H1 (cell line): ENCODE measurements at places on chromosomes 4 and X. TPM values are rescaled to one million over a fixed set of nuclear protein-coding genes. Genes with fewer than 3 reads are reported as not detected.
A peak's percentile ranks its signal among the peaks of the same experiment; 100 is the strongest.

DNA sequence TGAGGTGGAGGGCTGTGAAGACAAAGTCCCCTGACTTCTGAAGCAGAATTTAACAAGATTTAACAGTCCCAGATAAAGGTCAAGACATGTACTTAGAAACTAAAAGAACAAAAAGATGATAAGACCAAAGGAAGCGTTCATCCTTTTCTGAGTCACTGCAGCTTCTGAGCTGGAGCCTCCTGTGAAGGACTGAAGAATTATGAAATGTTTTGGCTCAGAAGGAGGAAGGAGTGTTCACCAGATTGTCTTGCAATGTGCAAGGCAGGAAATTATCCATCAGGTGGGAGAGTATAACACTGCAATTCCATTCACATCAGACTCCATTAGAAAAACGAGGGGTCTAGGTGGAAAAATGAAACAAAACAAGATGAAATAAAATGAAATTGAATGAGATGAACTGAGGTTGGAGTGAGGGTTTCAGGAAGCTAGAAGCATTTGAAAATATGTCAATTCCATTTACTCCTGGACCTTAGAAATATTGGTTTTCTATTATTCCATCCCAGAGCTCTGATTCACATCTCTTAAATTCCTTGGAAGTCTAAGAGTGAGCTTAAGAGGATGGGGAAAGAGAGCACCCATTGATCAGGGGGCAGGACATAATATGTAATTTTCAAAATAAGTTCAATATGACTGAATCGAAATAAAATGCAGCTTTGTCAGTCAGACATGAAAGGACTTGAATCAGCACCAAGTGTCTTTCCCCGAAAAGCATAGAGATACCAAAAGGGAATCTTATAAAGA lies 186.1 kb upstream of the LNX1 start:
- DNase-seq, result no peak

- no peak for DNase-seq
Observed at GRCh38 chr4:123250843-123251242, 145.8 kb upstream of the SPRY1 start.

P2RY4 gene
- total RNA-seq, result not detected in 2 replicates

- no peak for DNase-seq
Observed at GRCh38 chrX:120446498-120446897, 22.6 kb downstream of the LAMP2 start.

DNA sequence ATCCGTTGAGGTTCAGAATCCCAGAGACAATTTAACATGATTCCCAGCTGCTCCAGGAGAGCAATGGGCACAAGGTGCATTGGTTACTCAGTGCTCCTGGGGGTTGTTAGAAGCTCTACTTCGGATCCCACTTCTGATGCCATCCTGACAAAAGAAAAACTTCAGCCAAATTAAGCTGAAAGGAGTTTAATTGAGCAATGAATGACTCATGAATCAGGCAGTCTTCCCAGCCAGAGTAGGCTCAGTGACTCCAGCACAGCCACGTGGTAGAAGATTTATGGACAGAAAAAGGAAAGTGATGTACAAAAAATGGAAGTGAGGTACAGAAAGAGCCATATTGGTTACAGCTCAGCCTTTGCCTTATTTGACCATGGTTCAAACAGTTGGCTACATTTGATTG lies 95.7 kb downstream of the PWWP3B start:
- DNase-seq, result no peak

SNCA gene
- 14.6 and 16.8 TPM in 2 replicates for total RNA-seq

- no peak for DNase-seq
Observed at GRCh38 chr4:41967392-41967791, 14.2 kb upstream of the DCAF4L1 start.

RNF113A gene
- total RNA-seq, result 14.2 and 14.3 TPM in 2 replicates

RASGEF1B gene
- 4.6 and 4.7 TPM in 2 replicates for total RNA-seq

- no peak for DNase-seq
Observed at GRCh38 chrX:44770121-44770520, 73.7 kb upstream of the DUSP21 start.

GRCh38 chr4:105808750-105809041 lies 86.6 kb upstream of the NPNT start:
- DNase-seq, result no peak

SPANXN2 gene
- total RNA-seq, result not detected in 2 replicates

AGA gene
- 8.1 and 8.5 TPM in 2 replicates for total RNA-seq

GRCh38 chr4:113998531-113998930 lies 19.1 kb upstream of the ARSJ start:
- no peak for DNase-seq

ABHD18 gene
- 15.9 and 17.0 TPM in 2 replicates for total RNA-seq

- no peak for DNase-seq
Observed at GRCh38 chrX:43581888-43582539, 74.1 kb upstream of the MAOA start.

DNA sequence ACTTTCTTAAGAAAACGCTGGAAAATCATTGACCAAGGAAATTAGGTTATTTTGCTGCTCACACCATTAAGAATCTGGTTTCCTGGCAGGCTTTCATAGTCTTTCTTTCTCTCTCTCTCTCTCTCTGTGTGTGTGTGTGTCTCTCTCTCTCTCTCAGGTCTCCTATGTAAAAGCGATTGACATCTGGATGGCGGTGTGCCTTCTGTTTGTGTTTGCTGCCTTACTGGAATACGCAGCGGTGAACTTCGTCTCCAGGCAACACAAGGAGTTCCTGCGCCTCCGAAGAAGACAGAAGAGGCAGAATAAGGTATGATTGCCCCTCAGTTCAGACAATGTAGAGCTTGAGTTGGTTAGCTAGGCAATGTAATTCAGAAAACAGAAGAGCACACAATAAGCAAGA lies 161.2 kb downstream of the GLRA2 start:
- DNase-seq, result no peak

- no peak for DNase-seq
Observed at GRCh38 chr4:83062739-83063138, 27.8 kb downstream of the COPS4 start.

DNA sequence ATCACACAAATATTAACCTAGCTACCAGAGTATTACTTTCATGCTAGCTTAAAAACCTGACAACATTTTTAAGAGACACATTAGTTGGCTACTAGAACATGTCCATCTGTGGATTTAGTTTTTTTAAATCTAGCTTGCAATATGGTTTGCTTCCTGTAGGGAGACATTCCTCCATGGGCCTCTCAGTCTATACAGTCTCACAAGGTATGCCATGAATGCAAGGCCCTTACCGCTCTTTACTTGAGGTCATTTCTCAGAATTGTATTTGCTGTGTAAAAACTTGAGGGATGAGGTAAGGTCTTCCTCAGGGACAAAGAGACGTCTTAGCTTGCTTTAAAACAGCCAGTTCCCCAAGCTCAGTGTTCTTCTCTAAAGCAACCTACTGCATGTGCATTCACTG lies 26.9 kb downstream of the UBA6 start:
- no peak for DNase-seq

DNA sequence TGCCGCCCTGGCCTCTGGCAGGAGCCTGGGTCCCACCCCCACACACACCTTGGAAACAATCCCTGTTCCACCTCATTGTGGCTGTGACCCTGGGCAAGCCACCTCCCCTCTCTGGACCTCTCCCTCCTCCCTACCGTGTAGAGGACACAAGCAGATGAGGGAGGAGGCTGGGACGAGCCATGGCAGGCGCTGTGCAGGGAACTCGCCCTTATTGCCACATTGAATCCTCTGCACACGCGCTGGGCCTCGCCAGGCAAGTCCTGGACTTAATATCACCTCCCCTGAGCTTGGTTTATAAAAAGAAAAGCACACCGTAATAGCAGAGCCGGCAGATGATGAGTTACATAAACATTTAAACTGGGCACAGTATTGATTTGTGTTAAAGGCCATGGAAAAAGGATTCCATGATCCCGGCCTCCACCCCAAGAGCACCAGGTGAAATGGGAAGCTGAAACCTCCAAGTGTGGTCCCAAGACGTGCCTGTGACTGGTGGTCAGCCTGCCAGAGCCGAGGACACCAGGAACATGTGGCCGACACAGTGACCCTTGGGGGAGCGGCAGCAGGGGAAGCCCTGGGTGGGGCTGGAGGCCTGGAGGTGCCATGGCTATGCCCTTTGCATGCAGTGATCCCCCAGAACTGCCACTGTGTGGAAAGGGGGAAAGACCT lies 81.1 kb downstream of the PPP2R2C start:
- no peak for DNase-seq

SOWAHD gene
- total RNA-seq, result 1.7 and 1.8 TPM in 2 replicates

HSFX2 gene
- not detected in 2 replicates for total RNA-seq

STATH gene
- not detected in 2 replicates for total RNA-seq

DNA sequence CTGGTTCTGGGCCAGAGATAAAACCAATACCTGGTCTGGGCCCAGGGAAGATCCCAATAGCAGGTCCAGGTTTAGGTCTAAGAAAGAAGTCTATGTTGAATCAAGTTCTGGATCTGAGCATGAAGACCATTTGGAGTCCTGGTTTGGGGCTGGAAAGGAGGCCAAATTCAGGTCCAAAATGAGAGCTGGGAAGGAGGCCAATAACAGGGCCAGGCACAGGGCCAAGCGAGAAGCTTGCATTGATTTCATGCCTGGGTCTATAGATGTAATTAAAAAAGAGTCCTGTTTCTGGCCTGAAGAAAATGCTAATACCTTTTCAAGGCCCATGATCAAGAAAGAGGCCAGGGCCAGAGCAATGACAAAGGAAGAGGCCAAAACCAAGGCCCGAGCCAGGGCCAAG lies 3.4 kb downstream of the GPRASP1 start:
- DNase-seq, result no peak

DNA sequence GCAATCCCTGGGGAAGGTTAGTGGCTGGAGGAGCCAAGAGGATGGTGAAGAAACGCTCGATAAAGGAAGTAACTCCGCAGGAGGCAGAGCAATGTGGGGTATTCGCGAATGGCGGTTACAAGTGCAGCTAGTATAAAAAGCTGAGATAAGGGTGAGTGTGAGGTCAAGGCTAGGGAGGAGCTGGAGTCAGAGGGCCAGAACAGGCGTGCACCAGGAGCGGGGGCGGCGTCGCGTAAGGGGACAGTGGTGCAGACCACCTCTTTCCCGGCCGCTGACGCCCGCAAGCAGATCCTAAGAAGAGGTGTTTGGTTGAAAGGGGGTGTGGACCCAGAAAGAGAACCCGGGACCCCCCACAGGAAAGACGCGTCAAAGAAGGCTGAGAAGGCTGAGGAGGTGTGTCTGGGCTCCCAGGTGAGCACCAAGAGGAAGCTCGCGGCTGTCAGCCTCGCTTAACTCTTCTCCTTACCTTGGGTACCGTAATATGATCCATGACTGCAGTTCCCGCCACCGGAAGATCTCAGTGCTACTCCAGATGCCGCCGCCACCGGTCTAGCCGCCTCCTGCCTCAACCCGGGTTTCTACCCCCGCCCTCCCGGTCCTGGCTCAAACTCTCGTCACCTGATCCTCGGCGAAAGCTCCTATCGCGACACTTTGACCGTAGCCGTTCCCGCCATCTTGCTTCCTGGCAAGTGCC lies at the start of gene MTMR8:
Gene MTMR8 (minus strand): TSS at position 579 of the 694 bp plus-strand sequence. CDS start 89 bp downstream, at position 490.
- DNase-seq, result peak; percentile 81

MAOA gene
- total RNA-seq, result 6.1 and 8.2 TPM in 2 replicates

CFP gene
- 2.2 and 2.4 TPM in 2 replicates for total RNA-seq

DNA sequence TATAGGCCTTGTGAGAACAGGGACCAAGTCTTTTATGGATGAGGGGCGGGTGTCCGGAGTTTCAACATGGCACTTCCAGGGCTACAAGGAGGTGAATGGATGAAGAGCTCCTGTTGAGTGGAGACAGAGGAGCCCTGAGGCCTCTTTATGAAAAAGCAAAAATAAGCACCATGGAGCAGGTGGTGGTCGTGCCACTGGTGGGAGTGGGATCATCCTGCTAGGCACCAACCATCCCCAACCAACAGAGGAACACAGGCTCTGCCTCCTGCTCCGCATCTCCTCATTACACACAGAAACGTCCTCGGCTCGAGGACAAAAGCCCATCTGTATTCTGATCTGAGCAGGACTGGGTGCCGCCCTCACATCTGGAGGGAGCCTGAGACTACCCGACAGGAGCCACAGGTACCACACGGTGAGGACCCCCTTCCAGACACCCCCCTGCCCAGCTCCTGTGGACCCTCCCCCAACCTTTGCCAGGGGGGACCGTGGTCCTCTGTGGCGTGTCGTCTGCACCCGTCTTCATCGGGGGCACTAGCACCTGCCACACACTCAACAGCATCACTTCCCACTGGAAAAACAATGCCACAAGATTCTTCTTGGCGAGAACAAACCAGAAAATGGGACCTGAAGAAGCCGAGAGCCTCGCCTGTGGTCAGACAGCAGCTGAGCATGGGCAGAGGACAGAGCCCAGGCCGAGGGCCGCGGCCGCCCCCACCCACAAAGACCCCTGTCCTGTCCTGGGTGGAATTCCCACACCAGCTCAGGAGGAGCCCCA lies 3.9 kb upstream of the PDE6B start:
- DNase-seq, result no peak

DNA sequence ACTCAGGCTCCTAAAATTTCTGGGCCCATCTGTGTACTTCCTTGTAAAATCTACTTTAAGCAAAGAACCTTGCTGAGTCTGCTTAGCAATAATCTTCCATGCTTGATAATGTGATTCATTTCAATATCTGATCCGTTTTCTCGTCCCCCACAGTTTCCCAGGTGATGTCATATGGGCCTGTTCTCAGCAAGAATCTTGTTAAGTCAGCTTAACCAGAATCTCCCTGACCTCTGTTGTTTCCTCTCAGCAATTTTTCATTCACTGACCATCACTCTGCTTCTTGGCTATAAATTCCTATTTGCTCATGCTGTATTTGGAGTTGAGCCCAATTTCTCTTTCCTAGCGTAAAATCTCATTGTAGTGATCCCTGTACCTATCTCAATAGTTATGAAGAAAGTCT lies 13.9 kb downstream of the CSN2 start:
- DNase-seq, result no peak

ACOX3 gene
- 9.9 and 10.2 TPM in 2 replicates for total RNA-seq

- DNase-seq, result no peak
Observed at GRCh38 chrX:71177327-71177726, 32.7 kb downstream of the NLGN3 start.

TNIP2 gene
- 36.2 and 37.7 TPM in 2 replicates for total RNA-seq

GRCh38 chr4:94244829-94245185 lies 37.1 kb downstream of the SMARCAD1 start:
- no peak for DNase-seq

- no peak for DNase-seq
Observed at GRCh38 chrX:1306909-1307625, 29.5 kb upstream of the IL3RA start.

DNA sequence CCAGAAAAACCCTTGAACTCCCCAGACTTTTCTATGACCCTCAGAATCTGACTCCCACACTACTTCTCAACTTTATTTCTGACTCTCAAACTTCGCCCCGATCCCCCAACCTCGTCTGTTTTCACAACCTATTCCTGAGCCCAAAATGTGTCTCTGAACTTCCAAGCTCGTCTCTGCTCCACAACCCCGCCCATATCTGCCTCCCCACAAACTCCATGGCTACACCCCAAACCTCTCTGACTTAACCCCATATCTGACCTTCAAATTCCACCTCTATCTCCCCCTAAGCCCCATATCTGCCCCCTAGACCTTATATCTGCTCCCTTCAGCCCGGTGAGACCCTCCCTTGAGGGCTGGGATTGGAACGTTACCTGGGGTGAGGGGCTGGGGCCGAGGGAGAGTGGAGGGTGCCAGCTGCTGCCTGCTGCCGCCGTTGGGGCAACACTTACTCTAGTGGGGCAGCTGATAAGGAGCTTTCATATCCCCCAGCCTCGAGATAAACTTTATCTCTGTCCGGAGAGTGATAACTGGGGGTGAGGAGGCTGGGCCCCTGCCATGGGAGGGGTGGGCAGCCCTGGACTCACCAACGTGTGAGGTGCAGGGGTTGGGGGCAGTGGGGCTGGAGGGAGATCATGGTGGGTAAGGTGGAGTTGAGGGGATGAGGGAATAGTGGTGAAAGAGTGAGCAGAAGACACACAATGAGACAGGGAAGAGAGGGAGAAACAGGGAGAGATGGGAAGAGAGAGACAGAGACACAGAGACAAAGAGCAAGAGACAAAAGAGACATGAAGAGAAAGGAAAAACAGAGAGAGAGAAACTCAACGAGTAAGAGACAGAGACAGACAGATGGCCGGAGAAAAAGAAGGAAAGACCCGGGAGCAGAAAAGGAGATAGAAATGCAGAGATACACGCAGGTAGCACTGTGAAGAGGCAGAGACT lies 1.4 kb downstream of the GATA1 start:
- no peak for DNase-seq
